Omental fat pad (tissue), 4 donors: ENCODE measurements at places on chromosomes 7 and 10.

GRCh38 chr7:24728503-24729364 is 28.5 kb downstream of the GSDME start:
- no peak for DNase-seq

GRCh38 chr7:76358011-76358480 is 745 bp downstream of the YWHAG start:
- peak; percentile 62 for DNase-seq

DNA sequence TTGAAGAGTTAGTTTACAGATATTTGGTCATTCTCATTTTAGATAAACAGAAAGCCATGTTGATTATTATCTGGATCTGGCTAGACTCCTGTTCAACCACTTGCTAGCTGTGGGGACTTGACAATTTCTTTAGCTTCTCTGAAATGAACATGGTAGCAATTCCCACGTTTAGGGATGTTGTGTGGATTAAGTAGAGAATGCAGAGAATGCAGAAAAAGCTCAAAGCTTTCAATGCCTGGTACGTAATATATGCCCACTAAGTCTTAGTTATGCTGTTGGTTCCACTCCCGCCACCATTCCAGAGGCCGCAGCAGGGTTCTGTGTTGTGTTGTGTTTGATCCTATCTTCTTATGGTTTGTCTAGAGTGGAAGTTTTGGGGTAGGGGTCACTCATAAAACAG is 39.2 kb upstream of the RPA3 start:
- no peak for DNase-seq

- DNase-seq = no peak
Measured at GRCh38 chr7:5827755-5828154, 46.3 kb upstream of the RNF216 start.

GRCh38 chr10:32481606-32482005 is 35.7 kb downstream of the CCDC7 start:
- DNase-seq = no peak

GRCh38 chr10:6034371-6034770 is 27.8 kb downstream of the IL2RA start:
- no peak for DNase-seq

- DNase-seq = no peak
Measured at GRCh38 chr7:103914147-103914899, 75.1 kb downstream of the RELN start.

- no peak for DNase-seq
Measured at GRCh38 chr7:22717760-22718159, 9.2 kb upstream of the IL6 start.

GRCh38 chr10:47035171-47035818 is 124.1 kb downstream of the PTPN20 start:
- DNase-seq = no peak

DNA sequence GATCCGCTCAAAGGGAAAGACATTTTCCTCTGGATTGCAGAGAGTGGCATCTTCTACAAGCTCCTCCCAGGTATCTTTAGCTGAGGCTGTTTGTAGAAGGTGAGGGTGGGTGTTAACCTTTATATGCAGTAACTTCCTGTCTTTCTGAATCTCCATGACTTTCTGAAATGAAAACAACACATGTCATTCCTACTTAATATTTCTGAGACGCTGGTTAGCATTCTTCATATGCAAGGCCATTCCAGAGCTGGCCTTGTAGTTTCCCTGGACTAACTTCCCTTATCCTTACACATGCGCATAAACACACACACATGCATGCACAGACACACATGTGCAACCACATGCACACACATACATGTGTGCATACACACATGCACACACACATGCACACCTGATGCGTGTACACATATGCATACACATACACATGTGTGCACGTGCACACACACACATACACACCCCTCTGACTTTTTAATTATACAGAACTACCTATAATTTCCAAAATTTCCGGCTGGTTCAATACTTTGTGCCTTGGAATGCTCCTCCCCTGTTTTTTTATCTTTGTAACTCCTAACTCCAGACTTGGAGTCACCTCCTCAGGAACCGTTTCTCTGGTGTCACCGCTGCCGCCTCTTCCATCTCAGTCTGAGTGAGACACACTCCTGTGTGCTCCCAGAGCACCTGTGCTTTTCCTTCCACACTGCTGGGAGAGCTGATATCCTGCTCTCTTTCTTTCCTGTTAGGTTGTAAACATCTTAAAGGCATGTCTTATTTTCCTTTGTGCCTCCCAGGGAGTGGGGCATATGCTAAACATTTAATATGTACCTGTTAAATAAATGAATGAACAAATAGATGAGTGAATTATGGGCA is 55.2 kb downstream of the LRRC18 start:
- DNase-seq = no peak

DNA sequence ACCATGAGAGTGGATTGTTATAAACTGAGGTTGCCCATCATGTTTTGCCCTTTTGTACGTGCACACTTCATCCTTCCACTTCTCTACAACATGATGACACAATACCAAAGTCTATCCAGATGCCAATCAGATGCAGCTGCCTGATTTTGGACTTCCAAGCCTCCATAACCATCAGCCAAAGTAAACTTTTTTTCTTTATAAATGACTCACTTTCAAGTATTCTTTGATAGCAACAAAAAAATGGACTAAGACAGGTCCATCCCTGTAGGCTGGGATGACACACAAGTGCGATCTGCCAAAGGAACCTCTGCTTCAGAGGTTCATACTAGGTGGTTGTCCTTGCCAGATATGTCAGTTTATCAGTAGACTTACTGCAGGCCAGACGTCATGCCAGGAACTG is 320.2 kb upstream of the FZD1 start:
- DNase-seq = no peak

DNA sequence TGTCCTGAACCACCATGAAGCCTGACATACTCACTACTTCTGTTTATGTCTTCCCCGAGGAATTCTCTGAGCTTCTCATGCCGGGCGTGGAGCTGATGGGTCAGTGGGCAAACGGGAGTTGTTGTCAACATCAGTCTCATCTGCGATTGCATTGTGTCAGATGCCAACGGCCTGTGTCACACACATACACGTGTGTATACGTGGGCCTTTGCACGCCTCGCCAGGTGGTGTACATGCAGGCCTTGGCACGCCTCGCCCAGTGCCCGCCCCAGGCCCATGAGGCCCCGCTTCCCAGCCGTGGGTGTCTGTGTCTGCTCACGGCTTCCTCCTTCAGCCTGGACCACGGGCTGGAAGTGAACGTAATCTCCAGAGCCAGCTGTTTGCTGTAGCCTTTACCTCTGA is 7.5 kb upstream of the CSGALNACT2 start:
- DNase-seq = no peak

DNA sequence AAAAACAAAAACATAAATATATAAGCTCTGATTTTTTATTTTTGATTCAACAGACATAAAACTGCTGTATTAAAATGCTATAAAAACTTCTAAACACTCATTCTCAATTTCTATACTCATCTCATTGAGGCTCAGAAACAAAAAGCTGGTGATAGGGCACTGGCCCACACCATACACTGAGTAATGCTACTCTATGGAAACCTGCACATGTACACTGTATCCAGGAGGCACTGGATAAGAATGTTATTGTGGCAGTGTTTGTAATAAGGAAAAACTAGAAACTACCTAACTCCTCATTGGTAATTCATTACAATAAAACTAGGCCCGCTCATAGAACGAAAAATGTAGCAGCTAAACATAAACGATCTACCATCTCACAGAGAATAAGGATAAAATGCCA is 23.1 kb downstream of the ERLIN1 start:
- DNase-seq = no peak

DNA sequence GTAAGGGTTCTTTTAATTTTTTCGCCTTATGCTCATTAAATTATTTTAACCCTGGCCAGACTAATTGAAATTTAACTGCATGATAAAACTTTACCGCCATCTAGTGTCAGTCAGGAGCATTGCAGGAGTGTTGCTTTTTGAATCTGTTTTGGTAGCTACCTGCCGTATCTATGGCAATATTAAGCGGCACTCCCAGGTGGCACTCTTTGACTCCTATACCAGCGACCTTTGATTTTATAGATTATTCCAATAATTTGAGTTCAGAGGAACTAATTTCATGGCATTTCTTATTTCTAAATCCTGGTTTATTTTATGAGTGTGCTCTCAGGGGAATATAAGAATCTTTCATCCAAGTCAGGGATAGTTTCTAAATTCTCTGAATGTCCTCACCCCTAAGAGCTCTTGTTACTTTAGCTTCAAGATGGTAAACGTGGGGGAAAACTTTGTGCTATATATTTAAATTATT is 198.9 kb downstream of the REEP3 start:
- no peak for DNase-seq

DNA sequence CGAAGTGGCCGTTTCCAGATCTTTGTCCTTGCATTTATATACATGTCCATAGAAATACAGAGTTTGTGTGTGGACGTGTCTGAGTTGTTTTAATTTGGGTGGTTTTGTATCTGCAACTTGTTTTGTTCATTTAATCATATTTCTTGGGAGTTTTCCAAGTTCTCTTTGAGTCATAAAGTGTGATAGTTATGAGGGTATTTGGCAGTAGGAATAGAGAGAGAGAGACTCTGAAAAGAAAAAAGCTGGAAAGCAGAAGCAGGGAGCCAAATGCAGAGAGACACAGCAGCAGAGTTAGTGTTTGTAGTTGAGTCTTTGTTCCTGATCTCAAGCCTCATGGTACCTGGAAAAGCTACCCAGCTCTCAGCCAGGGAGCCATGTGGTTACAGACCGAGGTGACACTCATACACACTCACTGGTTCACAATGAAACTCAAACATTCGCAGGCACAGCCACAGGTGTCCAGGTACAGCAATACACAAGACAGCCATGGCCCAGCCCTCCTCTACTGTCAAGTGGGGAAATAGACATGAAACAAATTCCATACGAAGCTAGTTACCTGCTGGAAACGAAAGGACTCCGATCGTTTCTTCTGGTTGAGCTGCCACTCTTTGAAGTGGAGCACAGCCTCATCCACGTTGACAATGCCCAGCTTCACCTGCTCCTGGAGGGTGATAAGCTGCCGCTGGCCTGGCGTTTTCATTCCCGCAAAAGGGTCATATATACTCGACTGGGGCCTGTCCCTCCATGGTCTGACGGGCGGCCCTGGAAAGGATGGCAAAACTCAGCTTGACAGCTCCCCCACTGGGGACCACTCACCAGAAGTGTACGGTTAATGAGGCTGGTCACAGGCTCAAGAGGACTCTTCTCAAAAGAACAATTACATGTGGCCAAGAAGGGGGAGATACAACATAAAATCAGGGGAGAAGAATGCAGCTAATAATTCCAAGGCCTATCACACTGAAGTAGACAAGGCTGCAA is 33.3 kb upstream of the TM9SF3 start:
- no peak for DNase-seq

- no peak for DNase-seq
Measured at GRCh38 chr7:119594956-119595355, 678.0 kb upstream of the KCND2 start.

- no peak for DNase-seq
Measured at GRCh38 chr7:75604408-75604807, 112.3 kb downstream of the SPDYE5 start.

DNA sequence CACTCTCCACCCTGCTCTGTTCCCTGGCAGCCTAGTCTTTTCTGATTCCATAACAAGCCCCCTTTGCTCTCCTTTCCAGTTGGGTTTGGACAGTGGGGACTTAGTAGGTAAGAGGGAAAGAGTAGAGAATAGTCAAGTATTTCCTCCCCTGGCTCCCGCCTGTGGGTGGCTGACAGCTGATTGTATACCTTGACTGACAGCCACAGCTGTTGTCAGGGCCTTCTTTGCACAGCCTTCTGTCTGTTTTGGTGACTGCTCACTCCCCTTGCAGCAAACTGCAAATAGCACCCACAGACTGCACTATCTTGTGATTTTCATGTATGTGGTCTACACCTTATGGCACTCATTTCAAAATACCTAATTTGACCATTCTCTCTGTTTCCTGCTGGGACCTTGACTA is 486.3 kb downstream of the ACTR3B start:
- no peak for DNase-seq

- no peak for DNase-seq
Measured at GRCh38 chr10:28765641-28766040, 88.3 kb downstream of the BAMBI start.

DNA sequence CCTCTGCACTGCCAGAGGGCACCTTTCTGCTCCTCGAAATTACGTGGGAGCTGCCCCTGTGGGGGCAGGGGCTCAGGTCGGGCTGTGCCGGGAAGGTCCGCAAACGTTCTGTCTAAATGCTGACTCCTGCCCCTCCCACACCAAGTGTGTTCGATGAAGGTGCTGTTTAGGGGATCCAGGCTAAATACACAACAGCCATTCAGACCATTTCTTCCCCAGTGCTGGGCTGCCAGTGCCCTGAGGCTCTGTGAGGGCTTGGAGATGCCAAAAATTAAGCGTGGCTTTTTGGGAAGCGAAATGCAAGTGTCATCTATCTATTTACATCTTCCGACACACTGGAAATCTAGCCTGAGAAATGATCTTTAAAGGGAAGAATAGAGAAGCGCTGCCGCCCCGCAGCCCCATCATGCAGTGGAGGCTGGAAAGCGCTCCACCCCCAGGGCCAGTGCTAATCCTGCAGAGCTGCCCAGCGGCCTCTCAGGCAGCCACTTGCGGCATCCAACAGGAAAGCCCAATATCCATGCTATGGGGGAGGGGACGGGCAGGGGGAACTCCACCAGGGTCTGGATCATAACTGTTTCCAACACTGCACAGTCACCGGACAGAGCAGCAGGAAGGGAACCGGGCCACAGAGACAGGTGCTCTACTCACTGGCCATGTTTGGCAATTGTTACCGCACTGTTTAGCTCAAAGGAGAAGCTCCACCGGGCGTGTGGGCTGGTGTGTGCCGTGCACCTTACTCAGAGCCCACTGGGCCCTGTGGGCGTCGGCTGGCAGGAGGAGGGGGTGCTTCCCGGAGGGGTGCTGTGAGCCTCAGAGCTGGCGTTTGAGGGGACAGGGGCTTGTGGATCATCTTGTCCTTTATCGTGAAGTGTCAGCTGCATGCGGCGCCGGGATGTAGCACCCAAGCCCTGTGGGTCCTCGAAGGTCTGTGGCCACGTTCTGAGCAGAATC is 205.5 kb downstream of the DNAJB6 start:
- no peak for DNase-seq

GRCh38 chr7:66140924-66141323 is 26.3 kb downstream of the CRCP start:
- DNase-seq = no peak
